Left lobe of liver (tissue), 2 donors: ENCODE measurements at places on chromosomes 11 and 22.

DNA sequence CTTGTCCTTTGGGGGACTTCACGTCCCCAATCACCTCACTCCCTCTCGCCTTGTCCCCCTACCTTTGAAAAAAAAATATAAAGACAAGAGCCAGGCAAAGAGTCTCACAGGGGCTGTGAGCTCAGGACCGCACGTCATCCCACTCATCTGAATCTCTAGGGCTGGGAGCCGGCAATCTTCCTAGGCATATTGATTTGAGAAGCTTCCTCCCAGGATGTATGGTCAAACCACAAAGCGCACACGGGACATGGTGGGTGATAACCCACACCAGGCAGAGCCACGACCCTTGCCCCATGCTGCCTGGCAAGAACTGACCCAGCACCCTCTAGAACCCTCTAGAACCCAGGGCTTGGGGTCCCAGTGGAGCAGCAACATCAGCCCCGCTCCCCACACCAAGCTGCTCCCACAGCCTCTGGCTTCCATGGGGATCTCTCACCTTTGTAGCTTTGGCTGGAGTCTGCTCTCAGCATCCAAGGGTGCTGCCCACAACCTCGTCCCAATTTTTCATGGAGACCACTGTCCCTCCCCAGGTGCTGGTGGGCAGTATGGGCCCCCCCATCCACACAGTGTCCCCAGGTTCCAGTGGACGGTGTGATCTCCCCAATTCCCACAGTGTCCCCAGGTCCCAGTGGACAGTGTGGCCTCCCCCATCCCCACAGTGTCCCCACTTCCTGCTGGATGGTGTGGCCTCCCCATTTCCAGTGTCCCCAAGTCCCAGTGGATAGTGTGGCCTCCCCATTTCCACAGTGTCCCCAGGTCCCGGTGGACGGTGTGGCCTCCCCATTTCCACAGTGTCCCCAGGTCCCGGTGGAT, 85.2 kb upstream of the FGF3 start:
- DNase-seq = no peak

GRCh38 chr22:42468841-42469240, 36.6 kb upstream of the NFAM1 start:
- no peak for DNase-seq

- DNase-seq = no peak
Observed at GRCh38 chr22:39859903-39860588, 33.5 kb downstream of the ENTHD1 start.

- DNase-seq = no peak
Observed at GRCh38 chr11:81005595-81005994, 1564.8 kb upstream of the TENM4 start.

DNA sequence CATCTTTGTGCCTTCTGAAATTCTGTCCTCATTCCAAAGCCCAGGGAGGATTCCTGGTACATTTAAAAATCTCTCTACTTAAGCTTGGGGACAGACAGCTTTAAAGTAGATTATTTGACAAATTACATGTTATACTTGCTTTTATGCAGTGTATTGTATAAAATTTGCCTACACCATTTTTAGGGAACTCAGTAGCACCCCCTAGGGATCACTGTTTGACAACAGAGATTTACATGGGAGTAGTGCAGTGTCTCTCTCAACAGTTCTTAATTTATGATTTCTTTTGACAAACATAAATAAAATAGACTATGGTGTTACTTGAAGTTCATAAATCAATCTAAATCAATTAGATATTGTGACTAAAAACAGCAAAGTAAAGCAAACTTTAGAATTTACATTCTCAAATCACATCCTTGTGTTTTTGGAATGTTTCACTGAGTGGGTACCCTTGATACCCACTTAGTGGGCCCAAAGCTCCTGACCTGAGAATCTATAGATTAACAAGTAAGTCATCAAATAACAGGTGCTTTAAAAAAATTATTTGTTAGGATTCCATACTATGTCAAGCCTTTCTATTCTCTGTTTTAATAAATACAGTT, 428.8 kb downstream of the DYNC2H1 start:
- no peak for DNase-seq
